ENCODE measurements at places on chromosomes 11 and 22. TPM values are rescaled to one million over a fixed set of nuclear protein-coding genes. Genes with fewer than 3 reads are reported as not detected.

The PANX3 gene
- not detected for total RNA-seq

The LRP4 gene
- total RNA-seq = 9.6 TPM

The BBOX1 gene
- not detected for total RNA-seq

DNA sequence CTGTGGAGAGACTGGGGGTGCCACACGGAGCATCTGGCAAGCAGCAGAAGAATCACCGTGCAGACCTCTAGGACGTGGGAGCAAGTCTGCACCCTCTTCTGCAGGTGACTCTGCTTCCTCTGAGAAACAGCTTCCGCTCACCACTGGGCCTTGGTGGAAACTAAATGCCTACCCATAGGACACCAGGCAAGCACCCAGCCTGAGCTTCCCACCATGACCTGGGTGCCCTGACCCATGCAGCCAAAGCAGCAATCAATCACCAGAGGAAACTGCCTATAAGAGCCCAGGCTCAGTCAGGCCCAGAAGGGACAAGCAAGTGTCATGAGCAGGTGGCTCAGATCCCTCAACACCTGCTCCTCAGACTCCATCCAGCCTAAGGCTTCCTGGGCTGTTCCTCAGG lies 63.4 kb downstream of the IGLL5 start:
- H3K4me3 ChIP-seq = no peak overlapping the region
- H3K36me3 ChIP-seq = no peaks in the 10 kb centered on the region
- peaks cover 46% of the 10 kb centered on the region for H3K27me3 ChIP-seq
- no peak overlapping the region for H3K27ac ChIP-seq

- no peak for DNase-seq
- H3K36me3 ChIP-seq = no peaks in the 10 kb centered on the region
- no peaks in the 10 kb centered on the region for H3K4me1 ChIP-seq
- H3K27ac ChIP-seq = no peak overlapping the region
- no peaks in the 10 kb centered on the region for H3K27me3 ChIP-seq
- H3K4me3 ChIP-seq = no peak overlapping the region
Measured at GRCh38 chr11:111413849-111414248, 34.8 kb upstream of the POU2AF1 start.

Measured in PC-9 (cell line).